ENCODE measurements at places on chromosomes 7 and 10. TPM values are rescaled to one million over a fixed set of nuclear protein-coding genes. Genes with fewer than 3 reads are reported as not detected.
A peak's percentile ranks its signal among the peaks of the same experiment; 100 is the strongest.

DNA sequence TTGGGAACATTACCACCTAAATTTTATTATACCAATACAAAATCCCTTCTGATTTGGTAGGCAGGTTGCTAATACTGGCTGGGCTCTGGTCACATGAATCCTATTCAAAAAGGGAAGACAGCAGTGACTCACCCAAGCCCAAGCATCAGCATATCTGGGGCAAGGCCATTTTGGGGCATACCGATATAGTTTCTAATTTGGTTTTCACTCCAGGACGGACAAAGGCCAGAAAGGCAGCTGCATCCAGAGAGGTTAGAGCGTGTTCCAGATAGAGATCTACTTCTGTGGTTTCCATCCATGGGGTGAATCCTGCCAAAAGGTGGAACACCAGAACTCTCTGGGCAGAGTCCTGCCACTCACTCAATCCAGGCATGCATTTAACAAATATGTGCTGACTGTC is 335.8 kb downstream of the ELMO1 start:
- no peak for DNase-seq

DNA sequence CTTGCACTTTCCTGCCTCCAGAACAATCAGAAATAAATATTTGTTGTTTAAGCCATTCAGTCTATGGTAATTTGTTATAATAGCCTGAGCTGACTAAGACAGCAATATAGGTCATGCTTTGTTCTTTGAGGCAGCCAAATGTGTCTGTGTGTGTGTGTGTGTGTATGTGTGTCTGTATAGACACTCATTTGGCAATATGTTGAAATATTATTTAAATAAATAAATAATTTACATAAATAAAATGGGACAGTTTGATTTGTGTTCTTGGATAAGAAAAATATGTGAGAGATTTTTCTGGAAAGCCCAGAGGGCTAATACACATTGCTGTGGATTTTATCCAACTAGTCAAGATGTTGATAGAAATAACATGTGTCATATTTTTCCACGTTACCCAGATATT is 140.2 kb downstream of the PTN start:
- no peak for DNase-seq

DNA sequence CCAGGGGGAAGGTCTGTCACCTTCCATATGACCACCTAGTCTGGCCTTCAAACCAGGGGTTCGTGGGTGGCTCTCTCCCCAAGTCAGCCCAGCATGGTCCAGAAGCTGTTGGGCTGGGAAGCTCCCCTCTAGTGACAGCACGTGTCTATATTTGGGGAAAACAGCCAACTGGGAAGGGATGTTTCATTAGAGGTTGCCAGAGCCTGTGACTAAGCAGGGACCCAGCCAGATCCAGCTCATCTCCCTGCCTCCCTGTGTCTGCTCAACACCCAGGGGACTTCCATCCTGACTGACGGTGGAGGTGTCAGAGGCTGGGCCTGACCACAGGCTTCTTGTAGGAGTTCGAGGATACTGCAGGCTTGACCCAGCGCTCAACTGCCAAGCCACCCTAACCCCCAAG is 10.5 kb downstream of the STYXL1 start:
- DNase-seq, result peak; percentile 33

DNA sequence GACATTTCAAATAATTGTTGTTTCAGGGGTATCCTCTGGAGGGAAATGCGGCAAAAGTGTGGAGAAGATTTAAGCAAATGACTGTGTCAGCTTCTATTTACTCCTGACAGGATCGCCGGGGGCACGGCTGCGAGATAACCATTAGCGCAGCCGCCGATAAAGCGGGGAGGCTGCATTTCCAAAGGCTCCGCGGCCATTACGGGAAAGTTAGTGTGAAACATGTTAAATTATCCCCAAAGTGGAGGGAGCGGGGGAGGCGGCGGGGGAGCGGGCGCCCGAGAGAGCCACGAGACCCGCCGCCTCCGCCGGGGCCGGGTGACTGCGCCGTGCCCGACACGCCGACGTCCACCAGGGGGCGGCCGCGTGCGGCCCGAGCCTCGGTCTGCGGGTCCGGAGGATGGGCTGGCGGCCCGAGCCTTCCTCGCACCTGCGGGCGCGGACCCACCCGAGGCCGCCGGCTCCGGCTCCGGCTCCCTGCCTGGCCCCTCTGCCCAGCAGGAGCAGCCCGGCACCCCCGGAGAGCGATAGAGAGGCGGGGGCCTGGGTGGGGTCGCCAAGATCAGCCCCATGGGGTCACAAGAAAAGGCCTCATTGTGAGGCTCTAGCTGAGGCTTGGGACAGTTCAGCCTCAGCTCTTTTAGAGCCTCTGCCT is 74.4 kb upstream of the PAX2 start:
- DNase-seq, result no peak

- DNase-seq, result no peak
These were observed 329.7 kb upstream of the ADARB2 start for GRCh38 chr10:2067015-2067414.

DNA sequence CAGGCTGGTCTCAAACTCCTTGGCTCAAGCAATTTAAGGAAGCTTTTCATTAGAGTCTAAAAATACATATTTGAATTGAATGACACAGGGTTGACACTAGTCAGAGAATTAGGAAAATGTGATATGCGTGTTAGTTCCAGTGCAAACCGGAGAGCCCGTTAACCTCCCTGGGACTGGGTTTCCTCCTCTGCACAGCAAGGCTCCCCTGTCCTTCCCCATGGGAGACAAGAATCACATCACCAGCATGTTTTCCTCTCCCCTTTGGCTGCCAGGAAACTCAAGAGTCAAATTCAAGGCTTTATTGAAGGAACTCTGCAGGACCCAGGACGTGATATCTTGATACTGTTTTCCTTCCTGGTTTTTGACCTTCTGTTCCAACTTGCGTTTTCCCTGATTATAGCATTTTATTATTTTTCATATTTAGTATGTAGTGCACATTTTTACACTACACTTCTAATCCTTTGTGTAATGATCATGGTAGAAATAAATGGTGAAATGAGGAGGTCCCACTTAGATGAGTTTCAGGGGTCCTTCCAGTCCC is 24.9 kb downstream of the GSTO2 start:
- no peak for DNase-seq

- DNase-seq, result no peak
These were observed 90.2 kb upstream of the KLF6 start for GRCh38 chr10:3874990-3875841.

- DNase-seq, result no peak
These were observed 8.6 kb downstream of the CAMK2G start for GRCh38 chr10:73865459-73866442.

Gene FAM25C
- total RNA-seq, result not detected

Gene PTPRN2
- total RNA-seq, result 0.77 TPM
